ENCODE measurements at places on chromosomes 1 and 21.

DNA sequence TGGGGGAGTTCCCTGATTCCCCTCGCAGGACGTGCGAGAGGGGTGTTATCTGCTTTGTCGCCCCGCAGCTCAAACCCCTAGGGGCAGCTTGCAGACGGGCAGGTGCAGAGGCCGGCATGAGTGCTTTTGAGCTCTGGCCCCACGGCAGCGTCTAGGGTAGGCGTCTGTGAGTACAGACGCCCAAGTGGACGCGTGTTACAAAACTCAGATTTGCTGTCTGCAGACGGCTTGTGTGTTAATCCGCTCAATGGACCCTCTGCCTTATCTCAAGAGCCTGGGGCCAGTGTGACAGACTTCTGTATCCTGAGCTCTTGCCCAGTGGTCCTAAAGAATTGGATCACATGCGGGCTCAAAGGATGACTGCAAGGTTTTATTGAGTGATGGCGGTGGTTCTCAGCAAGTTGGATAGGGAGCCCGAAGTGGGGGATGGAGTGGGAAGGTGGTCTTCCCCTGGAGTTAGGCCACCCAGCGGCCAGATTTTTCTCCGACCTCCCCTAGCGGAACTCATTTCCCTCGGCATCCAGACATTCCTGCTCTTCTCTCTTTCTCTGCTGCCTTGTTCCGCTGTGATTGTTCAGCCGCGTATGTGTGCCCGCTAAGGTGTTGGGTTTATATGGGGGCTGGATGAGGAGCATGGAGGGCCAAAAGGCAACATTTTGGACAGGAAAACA is 9.4 kb downstream of the CFHR4 start:
- DNase-seq, result no peak

DNA sequence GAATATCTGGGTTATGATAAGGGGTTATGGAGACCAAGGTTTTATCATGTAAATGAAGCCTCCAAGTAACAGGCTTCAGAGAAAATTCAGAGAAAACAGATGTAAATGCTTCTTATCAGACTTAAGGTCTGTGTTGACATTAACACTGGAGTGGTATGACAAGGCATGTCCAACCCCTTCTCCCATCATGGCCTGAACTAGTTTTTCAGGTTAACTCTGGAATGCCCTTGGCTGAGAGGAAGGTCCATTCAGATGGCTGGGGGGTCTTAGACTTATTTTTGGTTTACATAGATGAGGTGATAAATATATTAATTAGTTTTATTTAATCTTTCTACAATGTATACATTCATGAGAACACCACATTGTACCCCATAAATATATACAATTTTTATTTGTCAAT is 399.6 kb downstream of the TBX15 start:
- no peak for DNase-seq

DNA sequence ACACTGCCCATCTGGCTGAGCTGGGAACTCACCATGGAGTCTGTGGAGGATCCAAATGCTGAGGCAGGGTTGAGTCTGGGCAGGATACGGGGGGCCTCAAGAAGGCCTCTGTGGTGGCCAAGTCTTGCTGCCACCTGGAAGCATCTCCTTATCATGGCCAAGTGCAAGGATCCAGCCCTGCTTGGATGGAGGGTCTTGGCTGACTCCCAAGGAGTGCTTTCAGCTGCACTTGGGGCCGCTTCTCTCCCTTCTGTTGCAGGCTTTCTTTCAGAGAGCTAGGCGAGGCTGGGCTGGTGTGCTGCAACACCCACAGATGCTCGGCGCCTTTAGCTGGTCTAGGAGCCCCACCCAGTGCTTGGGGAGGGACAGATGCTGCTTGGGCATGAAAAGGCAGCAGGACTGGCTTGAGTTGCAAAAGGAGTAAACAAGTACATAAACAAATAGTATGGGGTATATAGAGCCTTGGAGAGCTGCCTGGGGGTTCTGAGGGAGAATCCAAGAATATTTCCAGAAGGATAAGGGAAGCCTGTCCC is at the start of gene THEM5:
Gene THEM5, minus strand, starts transcription at position 302 of the 533 bp plus-strand sequence. Its CDS starts 147 bp downstream, at position 155.
- no peak for DNase-seq

GRCh38 chr1:180235502-180236239 is 5.6 kb downstream of the LHX4 start:
- no peak for DNase-seq

- no peak for DNase-seq
Measured at GRCh38 chr21:42684109-42684916, 30.9 kb downstream of the PDE9A start.

All from hypothalamus (tissue), 51 donors.